ENCODE measurements at places on chromosomes 1 and 21.

DNA sequence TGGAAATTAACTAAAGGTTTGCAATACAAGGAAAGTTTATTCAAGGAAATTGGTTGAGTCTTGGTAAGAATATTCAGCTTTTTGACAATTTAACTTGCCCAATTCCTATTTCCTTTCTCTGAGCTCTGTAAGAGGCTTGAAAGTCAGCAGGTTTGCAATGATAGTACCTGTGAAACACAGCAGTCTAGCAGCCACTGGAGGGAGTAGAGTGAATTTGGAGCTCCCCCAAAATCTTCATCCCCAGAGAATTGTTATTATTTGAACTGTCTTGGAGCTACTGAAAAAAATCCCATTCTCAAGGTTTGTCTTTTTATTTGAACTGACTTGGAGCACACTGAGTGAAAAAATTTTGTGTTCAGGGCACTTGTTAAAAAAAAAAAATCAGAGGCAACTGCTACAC, 654.2 kb upstream of the PKN2 start:
- DNase-seq: no peak

GRCh38 chr1:25616987-25617624, 515 bp downstream of the MAN1C1 start:
- DNase-seq: no peak

- DNase-seq: no peak
Measured at GRCh38 chr1:1084372-1085170, 10.5 kb upstream of the RNF223 start.

GRCh38 chr1:31399976-31400375, 13.0 kb upstream of the SERINC2 start:
- DNase-seq: no peak

GRCh38 chr1:219574484-219575087, 38.3 kb downstream of the ZC3H11B start:
- no peak for DNase-seq

- DNase-seq: no peak
Measured at GRCh38 chr1:232923739-232924386, 26.5 kb upstream of the NTPCR start.

DNA sequence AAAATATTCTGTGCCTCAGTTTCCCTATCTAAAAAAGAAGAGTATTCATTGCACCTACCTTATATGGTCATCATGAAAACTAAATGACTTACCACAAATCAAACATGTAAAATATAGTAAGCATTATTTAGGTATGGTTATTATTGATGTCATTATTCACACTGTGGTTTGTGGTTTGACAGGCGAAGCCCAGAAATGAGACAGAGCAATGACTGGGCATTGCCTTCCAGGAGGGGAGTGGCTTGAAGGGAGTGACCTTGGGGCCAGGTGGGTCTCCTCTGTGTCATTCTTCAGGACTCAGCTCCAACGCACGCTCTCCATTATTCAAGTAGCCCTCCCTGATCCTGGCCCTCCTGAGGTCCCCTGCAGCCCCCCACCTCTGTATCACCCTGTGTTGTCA, 133.7 kb downstream of the DMRTA2 start:
- DNase-seq: no peak

DNA sequence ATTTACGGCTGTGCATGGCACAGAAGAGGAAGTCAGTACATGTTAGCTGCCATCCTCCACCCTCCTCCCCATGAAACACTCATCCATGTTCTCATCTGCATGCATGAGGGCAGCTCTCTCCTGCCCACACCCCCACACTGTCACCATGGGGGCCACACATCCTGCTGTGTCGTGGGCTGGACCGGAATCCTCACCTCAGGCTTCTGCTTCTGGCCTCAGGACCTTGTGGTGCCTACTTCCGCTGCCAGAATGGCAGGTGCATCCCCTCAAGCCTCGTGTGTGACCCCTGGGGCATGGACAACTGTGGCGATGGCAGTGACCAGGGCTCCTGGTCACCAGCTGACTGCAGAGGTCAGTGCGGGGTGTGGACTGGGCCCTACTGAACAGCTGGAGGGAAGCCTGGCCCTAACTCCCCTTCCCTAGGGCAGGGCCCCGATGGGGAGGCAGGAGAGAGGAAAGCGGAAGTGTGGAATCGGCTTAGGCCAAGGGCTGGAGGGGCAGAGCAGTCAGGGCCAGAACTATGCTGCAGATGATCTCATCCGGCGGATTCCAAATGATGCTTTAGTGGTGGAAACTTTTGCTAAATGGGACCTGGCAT, 3.8 kb downstream of the LDLRAD2 start:
- DNase-seq: no peak

DNA sequence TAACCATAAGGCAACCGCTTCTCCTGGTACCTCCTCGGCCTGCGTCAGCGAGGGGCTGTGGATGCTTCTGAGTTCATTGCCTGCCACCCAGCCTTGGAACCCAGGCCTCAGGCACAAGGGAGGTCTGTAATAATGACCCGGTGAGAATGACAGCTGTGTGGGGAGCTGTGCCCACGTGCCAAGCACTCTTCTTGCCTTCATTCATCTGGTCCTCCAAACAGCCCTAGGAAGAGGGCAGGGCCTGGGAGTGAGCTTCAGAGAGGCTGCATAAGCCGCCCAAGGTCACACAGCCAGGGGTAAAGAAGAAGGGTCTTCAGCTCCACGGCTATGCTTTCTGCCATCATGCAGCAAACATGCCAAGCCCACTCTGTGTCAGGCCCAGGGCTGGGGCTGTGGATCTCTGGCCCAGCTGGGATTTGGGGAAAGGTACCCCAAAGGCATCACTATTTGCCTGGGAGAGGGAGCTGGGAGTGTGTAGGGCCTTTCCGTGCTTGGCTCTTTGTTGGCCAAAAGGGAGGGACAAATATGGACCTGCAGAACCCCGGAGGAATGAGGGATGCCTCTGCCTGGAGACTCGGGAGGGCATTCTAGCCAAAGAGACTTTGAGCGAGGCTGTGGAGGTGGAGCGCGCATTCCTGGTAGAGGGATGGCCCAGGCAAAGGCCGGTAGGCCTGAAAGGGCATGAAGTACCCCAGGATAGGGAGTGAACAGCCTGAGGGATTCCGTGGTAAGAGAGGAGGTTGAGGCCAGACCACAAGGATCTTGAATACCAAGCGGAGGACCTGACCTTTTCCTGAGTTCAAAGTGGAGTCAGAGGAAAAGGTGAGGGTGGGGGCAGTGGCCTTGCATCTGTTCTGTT, 10.1 kb upstream of the EDN2 start:
- DNase-seq: no peak

DNA sequence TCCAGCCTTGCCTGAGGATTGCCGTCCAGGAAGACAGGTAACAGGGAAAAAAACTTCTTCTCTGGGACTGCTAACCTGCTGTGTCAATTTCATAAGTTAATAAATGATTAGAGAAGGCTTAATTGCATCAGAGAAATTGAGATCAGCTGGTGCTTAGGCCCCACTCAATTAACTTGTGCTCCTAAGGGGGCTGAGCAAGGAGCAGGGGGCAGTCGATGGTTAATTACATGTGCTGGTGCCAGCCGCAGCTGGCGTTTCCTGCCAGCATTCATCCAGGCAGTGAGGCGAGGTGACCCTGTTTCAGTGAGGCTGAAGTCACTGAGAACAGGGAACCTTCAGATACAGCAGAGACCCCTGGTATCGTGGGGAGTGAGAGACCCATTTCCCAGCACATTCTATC, 60.0 kb downstream of the FAM163A start:
- no peak for DNase-seq

DNA sequence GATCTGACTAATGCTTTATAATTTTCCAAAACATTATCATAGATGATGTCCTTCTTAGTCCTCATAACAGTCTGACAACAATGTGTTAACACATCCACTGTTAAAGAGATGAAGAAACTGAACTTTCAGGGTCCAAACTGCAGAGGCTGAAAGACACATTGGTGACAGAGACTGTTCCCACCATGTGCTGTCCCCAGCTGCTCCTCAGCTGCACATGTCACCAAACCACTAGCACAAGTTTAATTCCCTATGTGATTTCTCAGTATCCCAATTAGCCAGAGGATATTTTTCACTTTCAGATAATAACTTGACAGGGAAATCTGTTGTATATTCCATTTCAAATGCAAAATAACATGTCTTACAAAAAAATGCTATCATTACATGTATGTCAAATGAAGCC, 24.6 kb downstream of the LAMC2 start:
- DNase-seq: no peak

DNA sequence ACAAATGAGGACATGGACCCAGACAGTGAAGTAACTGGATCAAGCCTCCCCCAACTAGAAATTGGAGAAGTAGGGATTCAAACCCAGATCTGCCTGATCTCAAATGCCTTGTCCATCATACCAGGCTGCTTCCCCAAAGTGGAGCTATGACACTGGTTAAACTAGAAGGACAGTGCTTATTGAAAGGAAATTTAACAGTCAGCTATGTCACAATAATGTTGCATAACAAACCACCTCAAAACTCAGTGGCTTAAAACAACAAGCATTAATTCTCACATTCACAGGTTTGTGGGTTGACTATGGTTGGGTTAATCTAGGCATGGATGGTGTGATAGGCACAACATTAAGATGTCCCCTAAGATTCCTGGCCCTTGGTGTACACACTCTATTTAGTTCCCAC, 107.1 kb downstream of the TAS1R2 start:
- DNase-seq: no peak

GRCh38 chr21:35697321-35697808, 363.0 kb downstream of the SETD4 start:
- peak; percentile 34 for DNase-seq

DNA sequence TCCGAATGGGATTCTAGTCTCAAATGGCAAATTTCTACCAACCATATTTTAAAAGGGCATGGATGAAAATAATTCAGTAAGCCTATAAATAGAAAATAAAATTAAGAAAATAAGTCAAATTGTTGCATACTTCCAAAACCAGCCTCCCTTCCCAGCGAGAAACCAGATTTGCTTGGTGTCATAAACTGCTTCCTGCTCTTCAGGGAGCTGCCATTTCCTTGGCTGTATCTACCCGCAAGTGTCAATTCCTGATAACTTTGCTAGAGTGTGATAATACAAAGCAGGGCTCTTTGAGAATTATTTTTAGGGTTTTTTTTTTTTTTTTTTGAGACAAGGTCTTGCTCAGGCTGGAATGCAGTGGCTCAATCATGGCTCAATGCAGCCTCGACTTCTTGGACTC, 62.3 kb downstream of the S1PR1 start:
- DNase-seq: no peak

DNA sequence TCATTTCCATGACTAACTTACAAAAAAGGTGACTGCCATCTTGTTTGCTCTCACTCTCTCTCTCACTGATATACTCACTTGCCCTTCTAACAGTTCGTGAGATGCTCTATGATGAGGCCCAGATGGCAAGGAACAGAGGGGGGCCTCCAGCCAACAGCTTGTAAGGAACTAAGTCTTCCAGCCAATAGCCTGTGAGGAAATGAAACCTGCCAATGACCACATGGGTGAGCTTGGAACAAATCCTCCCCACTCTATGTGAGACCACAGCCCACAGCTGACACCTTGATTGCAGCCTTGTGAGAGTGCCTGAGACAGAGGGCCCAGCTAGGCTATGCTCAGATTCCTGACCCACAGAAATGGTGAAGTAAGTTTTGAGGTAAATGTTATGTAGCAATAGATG, 153.7 kb downstream of the HHIPL2 start:
- no peak for DNase-seq

- DNase-seq: no peak
Measured at GRCh38 chr1:206448471-206448870, 21.8 kb upstream of the IKBKE start.

- no peak for DNase-seq
Measured at GRCh38 chr21:17609681-17610080, 3.0 kb downstream of the BTG3 start.

DNA sequence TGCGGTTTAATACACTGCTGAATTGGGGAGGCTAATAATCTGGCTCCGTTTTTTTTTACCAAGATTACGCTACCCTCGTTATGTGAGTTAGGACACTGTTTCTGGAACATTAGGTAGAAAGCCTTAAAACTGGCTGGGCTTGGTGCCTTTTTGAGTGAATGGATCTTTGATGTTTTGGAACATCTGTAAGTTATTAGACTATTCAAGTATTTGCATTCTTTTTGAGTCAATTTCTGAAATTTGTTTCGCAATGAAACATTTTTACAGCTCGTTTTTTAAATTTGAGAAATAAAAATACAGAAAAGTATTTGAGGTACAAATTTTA, 106.9 kb downstream of the LTN1 start:
- DNase-seq: no peak

DNA sequence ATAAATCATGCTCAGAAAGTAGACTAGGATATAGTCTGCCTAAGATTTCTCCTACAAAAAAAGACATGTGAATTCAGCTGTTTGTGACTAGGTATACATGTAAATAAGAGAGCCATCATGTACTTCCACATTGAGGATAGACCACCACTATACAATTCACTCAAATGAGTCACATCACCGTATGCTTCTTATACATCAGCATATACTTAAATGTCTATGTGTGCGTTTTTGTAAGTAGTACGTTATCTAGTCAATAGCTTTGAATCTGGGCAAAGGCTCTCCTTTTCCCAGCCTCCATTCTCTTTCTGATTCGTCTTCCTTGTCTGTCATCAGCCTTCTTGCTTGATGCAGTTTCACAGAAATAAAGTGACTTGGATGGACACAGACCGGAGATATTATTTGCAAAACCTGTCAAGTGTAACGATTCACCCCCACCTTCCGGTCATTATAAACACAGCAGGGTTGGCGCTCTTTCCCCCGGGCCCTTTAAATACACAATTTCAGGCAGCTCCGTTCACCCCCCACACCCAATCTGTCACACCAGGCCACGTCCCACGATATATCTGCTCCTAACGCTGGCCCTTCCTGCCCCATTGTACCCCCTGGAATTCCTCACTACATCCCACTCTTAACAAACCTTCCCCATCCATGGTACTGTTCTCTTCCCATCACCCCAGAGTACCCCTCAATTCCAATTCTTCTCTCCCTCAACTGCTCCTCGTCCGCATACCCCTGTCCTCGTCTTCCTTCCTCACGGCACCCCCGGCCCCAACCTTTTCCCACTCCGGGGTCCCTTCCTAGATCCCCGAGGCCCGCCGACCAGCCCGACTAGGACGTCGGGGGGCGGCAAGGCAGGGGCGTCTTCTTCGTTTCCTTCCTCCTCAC, 636 bp downstream of the VAMP4 start:
- DNase-seq: no peak

- DNase-seq: no peak
Measured at GRCh38 chr1:93593854-93594602, 87.6 kb downstream of the BCAR3 start.

- DNase-seq: no peak
Measured at GRCh38 chr1:199685369-199685768, 342.1 kb upstream of the NR5A2 start.

- no peak for DNase-seq
Measured at GRCh38 chr1:29452463-29453230, 216.3 kb downstream of the PTPRU start.

DNA sequence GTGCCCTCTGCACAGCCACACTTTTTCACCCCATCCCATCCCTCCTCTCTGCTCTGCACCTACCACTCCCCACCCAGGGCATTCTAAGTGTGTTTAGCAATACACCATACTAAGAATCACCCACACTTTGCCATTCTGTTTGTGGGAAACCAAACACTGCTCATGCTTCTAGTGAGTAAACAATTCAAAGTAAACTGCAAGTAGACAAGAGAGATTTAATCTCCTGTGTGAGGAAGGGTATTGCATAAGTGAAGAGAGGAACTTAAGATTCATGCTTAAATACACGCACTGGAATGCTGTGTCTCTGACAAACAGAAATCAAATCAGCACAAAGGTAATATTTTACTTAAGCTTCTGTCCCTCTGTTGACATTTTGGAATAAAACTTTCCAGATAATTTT, 4.8 kb upstream of the EDARADD start:
- DNase-seq: no peak
